Urothelium cell line (cell line): ENCODE measurements at places on chromosomes 7 and 10.

- no peak for DNase-seq
Observed at GRCh38 chr10:86837663-86838062, 81.2 kb downstream of the BMPR1A start.

DNA sequence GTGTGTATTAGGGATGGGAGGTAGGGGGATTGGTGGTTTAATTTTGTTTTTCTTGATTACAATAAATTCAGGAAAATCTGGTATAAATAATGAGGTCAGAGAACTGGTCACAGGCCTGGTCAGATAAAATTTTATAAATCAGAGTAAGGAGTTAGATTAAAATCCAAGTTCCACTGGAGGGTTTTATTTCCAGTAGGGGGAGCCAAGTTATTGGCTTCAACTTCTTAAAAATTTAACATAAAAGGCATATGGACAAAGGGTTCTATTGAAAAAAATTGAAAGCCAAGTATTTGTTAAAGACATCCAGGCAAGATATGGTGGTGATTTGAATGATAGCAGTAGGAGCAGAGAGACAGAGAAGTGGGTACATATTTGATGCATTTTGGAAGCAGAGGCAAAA lies 763.3 kb downstream of the SORCS1 start:
- DNase-seq: no peak

DNA sequence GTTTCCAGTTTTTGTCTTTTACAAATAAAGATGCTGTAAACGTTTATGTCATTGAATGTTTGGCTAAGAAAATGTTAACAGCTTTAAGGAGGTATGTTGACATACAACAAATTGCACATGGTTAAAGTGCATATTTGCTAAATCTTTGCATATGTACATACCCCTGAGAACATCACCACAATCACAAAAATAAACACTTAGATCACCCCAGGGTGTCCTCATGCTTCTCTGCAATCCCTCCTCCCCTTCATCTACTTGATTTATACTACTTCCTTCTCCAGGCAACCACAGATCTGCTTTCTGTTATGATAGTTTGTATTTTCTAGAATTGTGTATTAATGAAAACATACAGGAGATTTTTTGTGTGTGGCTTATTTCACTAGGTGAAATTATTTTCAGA lies 209.5 kb downstream of the GLRX3 start:
- DNase-seq: no peak

DNA sequence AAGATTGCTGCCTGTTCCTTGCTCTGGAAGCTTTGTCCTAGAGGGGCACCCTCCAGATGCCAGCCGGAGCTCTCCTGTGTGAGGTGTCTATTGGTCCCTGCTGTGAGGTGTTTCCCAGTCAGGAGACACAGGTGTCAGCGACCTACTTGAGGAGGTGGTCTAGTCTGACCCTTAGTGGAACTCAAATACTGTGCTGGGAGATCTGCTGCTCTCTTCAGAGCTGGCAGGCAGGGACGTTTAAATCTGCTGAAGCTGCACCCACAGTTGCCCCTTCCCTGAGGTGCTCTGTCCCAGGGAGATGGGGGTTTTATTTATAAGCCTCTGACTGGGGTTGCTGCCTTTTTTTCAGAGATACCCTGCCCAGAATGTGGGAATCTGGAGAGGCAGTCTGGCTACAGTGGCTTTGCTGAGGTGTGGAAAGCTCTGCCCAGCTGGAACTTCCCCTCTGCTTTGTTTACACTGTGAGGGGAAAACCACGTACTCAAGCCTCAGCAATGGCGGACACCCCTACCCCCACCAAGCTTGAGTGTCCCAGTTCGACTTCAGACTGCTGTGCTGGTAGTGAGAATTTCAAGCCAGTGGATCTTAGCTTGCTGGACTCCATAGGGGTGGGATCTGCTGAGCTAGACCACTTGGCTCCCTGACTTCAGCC lies 119.2 kb downstream of the PPP1R9A start:
- no peak for DNase-seq

GRCh38 chr7:49878089-49878488 lies 104.7 kb downstream of the VWC2 start:
- no peak for DNase-seq

- no peak for DNase-seq
Observed at GRCh38 chr10:7233259-7233991, 177.4 kb downstream of the SFMBT2 start.

DNA sequence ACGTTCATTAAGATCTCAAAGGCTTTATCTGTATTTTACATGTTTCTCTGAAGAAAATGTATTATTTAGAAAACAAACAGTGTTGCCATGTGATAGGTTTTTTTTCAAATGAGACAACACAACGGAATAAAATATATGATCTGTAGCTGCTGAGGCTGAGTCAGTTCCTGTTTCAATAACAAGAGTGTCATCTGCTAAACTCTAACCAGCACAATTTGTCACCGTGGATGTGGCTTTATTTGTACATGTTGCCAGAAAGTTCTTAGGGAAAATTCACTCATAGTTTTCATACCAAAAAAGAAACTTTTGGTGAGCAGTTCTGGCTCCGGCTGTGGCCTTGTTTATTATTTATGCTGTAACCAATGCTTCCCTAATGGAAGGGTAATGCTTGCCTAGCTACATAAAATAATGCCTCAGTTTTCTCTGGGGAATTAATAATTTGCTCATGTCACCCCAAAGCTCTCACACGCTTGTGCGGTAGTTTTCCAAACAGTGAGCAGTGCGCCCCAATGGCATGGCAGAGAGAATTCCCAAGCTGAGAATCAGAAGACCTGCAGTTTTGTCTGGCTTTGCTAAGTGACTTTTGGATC lies 20.3 kb upstream of the KLF6 start:
- no peak for DNase-seq

- DNase-seq: no peak
Observed at GRCh38 chr10:108782411-108782810, 1140.9 kb downstream of the XPNPEP1 start.

GRCh38 chr7:46534664-46535588 lies 613.9 kb upstream of the IGFBP3 start:
- DNase-seq: no peak

GRCh38 chr7:9822458-9823290 lies 1151.0 kb upstream of the PHF14 start:
- no peak for DNase-seq

DNA sequence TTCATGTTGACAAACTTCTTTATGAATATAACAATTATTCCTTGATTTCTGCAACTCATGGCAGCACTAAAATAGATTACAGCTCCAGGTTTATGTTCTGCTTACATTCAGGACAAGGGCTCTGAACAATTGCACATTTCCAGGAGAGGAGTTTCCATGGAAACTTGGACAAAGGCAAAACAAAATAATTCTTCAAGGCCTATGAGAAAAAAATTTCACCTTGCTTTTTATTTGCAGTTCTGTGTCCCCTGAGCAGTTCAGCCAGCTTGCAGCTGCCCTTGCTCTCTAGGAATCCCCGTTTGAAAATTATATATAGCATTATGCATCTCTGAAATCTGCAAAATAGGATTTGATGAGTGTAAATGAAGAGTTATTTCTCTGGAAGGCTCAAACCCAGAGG lies 71.7 kb downstream of the ARL4A start:
- DNase-seq: no peak
